Eye (tissue), 1 donor: ENCODE measurements at places on chromosomes 1 and 21.

DNA sequence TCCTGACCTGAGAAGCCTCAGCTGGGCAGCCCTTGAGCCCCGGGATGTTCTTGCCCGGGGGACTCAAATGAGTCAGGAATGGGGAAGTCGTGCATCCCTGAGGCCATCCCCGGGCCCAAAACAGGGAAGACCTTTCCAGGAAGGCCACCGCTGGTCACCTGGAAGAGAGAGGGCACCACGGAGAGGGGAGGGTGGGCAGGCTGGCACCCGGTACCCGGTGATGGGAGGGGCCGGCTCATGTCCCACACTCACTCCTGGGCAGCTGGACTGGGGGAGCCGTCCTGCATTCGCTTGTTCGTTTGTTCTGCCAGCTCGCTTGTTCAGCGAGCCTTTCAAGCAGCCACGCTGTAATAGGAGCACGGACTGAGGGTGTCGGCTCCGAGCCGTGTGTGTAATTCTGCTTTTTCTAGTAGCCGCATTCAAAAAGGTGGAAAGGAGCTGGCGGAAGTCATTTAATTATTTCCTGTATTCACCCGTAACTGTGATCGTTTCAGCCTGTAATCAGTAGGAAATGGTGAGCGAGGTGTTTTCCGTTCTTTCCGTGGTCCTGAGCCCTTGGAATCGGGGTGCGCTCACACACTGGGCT, 48.4 kb upstream of the CCDC27 start:
- no peak for DNase-seq

GRCh38 chr1:205041001-205041715, 1.9 kb upstream of the CNTN2 start:
- DNase-seq, result no peak

DNA sequence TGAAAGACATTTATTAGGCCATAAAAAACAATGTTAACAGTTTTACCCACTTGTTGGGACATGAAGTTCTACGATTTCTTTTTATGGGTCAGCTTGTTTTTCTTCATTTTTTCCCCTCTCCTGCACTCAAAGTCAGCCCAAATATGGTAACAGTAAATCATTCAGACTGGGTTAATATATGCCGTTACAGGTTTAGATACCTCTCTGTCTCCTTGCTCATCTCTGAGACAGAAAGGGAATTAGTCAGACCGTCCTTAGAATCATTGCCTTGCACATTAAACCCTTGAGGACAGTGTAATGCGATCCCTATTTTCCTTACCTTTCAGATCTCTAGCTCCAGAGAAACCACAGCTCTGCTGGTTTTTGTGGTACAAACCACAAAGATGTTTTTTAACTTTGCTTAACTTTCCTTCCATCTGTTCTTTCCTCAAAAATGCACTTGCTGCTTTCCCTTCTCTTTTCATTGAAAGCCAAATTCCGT, 613.3 kb downstream of the PLPP3 start:
- DNase-seq, result no peak

- no peak for DNase-seq
Measured at GRCh38 chr1:80066060-80066459, 1059.5 kb upstream of the ADGRL4 start.

DNA sequence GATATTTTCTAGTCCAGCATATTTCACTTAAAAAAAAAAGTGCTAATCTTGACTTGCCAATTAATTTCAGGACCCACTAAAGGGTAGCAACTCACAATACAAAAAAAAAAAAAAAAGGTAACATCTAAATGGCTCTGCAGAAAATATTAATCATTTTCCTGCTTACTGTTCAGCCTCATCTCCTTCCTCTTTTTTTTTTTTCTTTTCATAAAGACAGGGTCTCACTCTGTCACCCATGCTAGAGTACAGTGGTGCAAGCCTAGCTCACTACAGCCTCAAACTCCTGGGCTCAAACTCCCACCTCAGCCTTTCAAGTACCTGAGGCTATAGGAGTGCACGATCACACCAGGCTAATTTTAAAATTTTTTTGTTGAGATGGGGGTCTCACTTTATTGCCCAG, 30.4 kb downstream of the TTC13 start:
- no peak for DNase-seq
